C1 segment of cervical spinal cord (tissue), 14 donors: ENCODE measurements at places on chromosomes 6 and 20.

- DNase-seq: no peak
These were observed 320.2 kb upstream of the POU3F2 start for GRCh38 chr6:98514073-98514720.

DNA sequence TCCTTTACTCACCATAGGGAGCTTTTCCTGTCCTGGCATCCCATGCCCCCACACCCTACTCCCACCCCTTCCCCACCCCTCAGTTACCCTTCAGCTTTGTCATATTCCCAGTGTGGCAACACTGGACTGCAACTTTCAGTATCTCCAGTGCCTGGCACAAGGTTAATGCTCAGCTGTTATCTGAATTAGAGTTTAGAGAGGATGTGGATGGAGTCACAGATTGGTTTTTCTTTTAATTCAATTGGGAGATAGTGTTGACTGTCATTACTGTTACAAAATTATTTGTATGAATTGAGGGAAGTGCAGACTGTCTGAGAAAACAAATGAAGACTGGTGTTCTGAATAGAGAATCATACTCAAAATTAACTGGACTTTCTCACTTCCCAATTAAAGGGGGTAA is 89.9 kb downstream of the TULP4 start:
- no peak for DNase-seq

DNA sequence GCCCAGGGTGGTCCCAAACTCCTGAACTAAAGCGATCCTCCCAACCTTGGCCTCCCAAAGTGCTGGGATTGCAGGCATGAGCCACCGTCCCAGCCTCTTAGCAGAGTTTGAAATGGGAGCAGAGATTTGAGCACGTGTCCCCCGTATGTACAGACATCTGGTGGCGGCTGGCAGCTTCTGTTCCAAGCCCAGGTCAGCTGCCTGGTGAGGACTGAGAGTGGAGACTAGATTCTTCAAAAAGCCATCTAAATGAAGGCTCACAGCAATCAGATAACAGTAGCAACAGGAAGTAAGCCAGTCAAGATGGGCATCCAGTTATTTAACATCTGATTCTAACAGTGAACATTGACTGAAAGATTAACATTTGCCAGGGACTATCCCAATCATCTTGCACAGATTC is 128.1 kb upstream of the AKAP12 start:
- DNase-seq: no peak

- no peak for DNase-seq
These were observed 235.1 kb downstream of the SMOC2 start for GRCh38 chr6:168675933-168676551.

- DNase-seq: no peak
These were observed 13.1 kb downstream of the JAG1 start for GRCh38 chr20:10660661-10661060.

GRCh38 chr20:5172903-5173463 is 46.2 kb downstream of the CDS2 start:
- no peak for DNase-seq

GRCh38 chr6:141467881-141468280 is 664.8 kb upstream of the GJE1 start:
- no peak for DNase-seq

GRCh38 chr20:63955281-63955826 is 862 bp downstream of the UCKL1 start:
- no peak for DNase-seq
